ENCODE measurements at places on chromosomes 16 and 17.

- DNase-seq, result no peak
Measured at GRCh38 chr16:82016964-82017363, 5.7 kb upstream of the SDR42E1 start.

DNA sequence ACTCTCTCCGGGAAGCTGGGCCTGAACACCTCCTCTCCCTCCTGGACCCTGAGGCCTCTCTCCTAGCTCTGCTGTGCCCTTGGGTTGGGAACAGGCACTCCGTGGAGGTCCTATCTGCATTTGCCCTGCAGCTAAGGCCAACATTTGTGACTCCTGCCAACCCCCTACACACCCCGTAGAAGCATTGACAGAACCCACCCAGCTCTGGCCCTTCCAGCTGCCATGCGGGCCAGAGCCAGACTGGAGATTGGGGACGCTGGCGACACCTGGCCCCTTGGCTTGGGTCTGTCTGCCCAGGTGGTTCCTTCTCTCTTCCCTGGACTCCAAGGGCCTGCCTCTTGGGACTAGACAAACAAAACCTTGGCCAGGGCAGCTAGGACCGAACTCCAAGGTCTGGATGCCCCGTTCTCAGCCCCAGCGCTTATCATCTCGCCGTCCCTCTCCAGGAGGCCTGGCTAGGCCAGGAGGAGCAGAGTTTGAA is 644 bp upstream of the RHBDF2 start:
- DNase-seq, result no peak

GRCh38 chr17:55978578-55978977 is 174.7 kb upstream of the ANKFN1 start:
- no peak for DNase-seq

DNA sequence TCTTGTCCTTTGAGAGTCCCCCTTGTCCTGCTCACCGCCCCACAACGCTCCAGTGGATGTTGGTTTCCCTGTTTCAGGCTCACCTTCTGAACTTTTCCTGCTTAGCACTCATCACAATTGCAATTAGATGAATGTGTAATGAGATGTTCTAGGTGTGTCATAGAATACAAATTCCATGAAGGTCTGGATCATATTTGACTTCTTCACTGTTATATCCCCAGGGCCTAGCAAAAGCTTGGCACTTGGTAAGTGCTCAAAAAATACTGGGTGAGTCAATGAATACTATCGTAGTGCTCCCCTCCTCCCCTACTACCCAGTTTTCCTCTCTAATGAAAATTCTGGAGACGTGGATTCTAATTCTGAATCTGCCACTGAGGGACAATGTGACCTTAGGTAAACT is 33.1 kb downstream of the DNAH3 start:
- no peak for DNase-seq

DNA sequence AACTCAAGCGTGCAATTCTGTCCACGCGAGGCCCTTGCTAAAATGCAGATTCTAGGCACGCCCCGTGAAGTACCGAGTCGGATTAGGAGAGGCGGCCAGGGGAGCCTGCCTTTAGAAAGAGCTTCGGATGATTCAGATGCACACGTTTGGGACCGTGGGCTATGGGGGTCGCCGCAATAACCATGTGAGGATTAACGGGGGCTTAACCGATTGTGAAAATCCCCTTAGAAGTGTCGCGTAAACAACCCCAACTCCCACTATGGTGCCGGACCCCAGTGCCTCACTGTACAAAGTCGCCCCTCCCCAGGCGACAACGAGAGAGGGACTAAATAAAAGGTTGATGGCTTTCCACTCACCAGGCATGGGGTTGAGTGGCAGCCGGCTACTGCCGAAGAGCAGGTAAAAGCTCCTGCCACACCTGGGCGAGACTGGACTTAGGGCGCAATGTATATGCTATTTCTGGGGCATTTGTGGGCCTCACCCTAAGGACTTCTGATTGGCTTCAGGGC is 635 bp upstream of the SP2 start:
- DNase-seq, result no peak

DNA sequence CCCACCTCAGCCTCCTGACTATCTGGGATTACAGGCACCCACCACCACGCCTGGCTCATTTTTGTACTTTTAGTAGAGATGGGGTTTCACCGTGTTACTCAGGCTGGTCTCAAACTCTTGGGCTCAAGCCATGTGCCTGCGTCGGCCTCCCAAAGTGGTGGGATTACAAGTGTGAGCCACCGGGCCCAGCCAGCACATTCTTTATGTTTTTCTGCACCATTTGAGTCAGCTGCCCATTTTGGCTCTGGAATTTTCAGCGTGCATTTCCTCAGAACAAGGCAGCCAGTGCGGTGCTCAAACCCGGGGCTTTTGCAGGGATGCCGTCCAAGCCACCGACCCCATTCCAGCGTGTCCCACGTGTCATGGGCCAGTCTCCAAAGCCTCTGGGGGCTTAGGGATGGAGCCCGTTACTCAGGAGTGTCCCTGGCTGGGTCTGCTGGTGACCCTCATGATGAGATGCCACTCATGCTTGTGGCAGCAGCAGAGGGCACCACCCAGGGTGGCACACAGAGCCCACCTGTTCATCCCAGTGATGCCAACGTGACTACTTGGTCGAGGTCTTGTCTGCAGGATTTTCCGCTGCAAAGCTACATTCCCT is 3.7 kb upstream of the RAB40C start:
- no peak for DNase-seq

- DNase-seq, result no peak
Measured at GRCh38 chr17:68861602-68862001, 93.6 kb downstream of the ABCA8 start.

- DNase-seq, result no peak
Measured at GRCh38 chr16:78102865-78103264, 3.4 kb downstream of the WWOX start.

DNA sequence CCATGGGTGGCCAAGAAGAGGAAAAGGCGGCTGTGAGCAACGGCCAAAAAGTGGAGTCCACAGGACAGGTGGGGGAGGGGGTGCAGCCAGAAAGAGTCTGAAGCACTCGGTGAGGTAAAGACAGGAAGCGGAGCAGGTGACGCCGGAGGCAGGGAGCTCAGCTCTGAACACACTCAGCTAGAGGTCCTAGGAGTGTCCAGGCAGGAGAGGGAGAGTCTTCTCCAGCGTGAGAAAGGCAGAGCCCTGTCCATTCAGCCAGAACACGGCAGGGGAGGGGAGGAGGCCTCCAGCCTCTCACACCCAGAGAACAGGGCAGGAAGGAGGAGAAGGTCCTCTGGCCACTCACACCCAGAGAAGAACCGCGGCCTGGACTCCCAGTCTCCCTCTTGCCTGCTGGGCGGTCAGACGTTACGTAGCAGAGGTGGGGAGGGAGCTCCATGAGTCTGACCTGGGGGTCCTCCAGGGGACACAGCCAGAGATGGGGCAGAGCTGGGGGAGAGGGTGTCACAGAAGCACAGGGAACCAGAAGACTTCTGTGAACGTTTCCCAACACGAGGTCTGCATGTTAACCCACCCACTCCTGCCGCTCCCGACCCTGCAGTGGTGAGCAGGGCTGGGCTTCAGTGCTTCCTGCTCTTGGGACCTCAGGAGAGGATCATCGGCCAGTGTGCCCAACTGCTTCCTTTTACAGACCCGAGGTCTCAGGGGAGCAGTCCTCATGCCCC is 89.2 kb downstream of the ABR start:
- no peak for DNase-seq

- DNase-seq, result no peak
Measured at GRCh38 chr17:58913552-58913951, 157.9 kb downstream of the PPM1E start.

DNA sequence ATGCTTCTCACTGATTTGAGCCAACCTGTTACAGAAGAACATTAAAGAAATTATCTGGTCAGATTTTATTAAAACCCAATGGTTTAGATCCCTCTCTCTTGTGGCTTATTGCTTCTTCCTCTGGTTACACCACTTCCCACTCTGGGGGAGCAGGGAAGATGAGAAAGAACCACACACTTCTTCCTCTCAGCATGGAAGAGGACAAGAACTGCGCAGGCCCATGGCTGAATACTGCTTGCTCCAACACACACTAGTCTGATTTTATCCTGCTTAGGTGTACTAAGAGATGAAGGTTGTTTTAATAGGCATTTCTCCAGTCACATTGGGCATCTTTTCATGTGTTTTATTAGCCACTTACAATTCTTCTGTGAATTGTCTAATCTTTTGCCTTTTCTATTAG is 27.6 kb downstream of the MAP3K3 start:
- no peak for DNase-seq

- no peak for DNase-seq
Measured at GRCh38 chr17:37551788-37552187, 57.4 kb downstream of the SYNRG start.

- no peak for DNase-seq
Measured at GRCh38 chr17:42051645-42052044, 1.2 kb upstream of the C17orf113 start.

DNA sequence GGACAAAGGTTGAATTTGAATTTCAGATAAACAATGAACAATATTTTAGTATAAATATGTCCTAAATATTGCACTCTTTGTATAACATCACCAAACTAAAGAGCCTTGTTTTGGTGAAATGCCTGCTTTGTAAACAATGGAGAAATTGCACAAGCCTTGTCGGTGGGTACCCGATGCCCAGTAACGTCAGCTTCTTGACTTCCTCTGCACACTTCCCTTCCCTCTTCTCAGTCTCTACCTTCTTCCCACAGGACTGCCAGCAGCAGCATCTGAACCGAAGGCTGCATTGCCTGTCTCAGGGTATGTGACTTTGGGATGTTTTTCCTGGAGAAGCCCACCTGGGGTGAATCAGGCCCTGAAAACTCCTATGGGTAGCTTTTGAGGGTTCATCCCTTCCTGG is 113.9 kb downstream of the UTP18 start:
- DNase-seq, result no peak

- no peak for DNase-seq
Measured at GRCh38 chr17:79478051-79478461, 132.8 kb downstream of the RBFOX3 start.

DNA sequence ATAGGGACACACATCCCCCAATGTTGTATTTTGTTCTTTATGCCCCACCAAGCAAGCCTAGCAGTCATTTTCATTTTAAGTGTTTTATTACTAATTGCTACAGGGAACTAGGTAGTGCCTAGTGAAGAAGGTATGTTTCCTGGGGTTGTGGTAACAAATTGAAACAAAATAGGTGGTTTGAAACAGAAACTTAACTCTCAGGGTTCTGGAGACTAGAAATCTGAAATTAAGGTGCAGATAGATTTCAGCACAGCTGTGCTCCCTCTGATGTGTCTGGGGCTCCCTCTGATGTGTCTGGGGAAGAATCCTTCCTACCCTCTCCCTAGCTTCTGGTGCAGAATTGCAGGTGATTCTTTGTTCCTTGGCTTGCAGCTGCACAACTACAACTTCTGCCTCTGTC is 390.1 kb downstream of the ZFHX3 start:
- DNase-seq, result no peak

- no peak for DNase-seq
Measured at GRCh38 chr17:73278465-73279453, 17.1 kb upstream of the CPSF4L start.

DNA sequence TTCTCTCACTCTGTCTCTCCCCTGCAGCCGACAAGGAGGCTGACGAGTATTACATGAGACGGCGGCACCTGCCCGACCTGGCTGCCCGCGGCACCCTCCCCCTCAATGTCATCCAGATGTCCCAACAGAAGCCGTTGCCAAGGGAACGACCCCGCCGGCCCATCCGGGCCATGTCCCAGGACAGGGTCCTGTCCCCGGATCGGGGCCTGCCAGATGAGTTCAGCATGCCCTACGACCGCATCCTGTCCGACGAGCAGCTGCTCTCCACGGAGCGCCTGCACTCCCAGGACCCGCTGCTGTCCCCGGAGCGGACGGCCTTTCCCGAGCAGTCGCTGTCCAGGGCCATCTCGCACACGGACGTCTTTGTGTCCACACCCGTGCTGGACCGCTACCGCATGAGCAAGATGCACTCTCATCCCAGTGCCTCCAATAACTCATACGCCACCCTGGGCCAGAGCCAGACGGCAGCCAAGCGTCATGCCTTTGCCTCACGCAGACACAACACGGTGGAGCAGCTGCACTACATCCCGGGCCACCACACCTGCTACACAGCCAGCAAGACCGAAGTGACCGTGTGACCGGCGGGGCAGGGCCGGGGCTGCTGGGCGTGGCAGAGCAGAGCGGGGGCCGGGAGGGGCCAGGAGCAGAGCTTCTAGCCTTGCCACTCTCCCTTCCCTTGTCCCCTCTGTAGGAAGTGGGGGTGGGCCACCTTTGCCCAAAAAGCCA is 40.4 kb upstream of the DNAH9 start:
- DNase-seq, result no peak

GRCh38 chr16:17184026-17184425 is 286.7 kb downstream of the XYLT1 start:
- no peak for DNase-seq

GRCh38 chr16:23514381-23515152 is 4.3 kb upstream of the GGA2 start:
- DNase-seq, result no peak

- no peak for DNase-seq
Measured at GRCh38 chr16:89951509-89951908, 3.0 kb downstream of the DEF8 start.

DNA sequence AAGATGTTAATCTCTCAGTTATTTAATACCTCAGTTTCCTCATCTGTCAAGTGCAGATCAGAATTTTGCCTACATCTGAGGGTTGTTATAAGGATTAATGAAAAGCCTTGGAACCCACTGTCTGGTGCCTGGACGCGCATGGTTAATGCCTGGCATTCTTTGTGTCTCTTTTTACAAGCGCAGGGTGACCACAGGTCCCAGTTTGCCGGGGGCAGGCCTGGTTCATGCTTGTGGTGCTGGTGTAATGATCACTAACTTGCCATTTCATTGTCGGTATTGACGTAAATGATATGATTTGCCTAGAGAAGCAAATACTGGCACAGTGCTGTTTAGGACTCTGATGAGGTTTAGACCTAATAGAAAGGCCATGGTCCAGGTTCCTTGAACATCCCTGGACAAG is 23.1 kb downstream of the MRC2 start:
- DNase-seq, result no peak

DNA sequence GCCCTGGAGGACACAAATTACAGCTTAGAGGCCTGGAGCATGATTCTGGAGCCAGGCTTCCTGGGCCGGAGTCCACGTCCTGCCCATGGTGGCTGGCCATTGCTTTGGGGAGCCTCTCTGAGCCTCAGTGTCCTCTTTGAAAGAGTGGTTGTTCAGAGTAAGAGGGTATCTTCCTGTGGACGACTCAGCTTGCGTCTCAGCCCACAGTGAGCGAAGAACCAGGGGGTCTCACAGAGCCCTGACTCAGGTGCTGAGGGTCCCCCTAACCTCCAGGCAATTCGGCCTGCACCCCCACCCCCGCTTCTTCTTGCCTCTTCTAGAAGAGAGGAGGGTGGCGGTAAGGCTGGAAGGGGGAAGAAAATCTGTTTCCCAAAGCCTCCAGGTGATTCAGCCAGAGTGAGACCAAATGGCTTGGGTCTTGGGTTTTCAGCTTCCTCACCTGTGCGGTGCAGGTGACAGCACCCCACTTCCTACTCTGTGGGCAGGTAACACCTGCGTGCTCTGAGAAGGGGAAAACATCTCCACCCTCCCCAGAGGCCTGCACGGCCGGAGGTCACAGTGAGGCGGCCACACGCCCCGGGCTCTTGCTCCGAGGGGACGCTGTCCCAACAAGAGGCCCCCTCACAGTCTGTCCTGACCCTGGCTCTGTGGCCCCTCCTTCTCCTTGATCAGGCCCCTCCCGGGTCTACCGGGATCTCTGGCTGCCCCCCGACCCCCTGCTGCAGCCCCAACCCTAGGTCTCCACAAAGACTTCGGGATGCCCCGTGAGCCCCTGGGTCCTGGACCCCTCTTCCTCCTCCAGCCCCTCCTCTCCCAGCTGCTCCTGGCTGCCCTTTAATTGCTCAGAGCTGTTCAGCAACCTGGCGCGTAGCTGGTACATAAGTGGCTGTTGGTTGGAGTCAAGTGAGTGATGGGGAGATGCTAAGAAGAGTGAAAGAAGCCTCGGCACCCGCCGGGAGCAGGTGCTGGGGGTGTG is 119.2 kb downstream of the METRNL start:
- DNase-seq, result no peak
